ENCODE measurements at places on chromosomes 13 and 19.

GRCh38 chr19:16325161-16325527, 518 bp downstream of the KLF2 start:
- peak; percentile 53 for DNase-seq

GRCh38 chr19:28961772-28962500, 251.0 kb downstream of the UQCRFS1 start:
- peak; percentile 60 for DNase-seq

- DNase-seq = no peak
Measured at GRCh38 chr19:30873691-30874090, 475.5 kb downstream of the TSHZ3 start.

DNA sequence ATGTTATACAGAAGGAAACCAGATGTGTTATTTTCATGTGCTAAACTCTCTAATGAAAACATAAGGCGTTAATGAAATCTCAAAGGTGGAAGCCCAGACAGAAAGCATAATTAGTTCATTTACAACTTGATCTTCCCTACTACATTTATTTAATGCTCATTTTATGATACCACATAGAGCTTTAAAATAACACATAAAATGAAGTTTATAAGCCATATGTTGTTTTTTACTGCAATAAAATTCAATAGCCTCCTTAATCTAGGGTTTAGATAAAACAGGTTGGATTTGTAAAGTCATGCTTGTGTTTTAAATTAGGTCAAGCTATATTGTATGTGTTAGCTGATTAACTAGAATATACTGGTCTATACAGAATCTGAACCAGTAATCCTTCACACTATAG, 81.2 kb downstream of the TNFRSF19 start:
- DNase-seq = no peak

DNA sequence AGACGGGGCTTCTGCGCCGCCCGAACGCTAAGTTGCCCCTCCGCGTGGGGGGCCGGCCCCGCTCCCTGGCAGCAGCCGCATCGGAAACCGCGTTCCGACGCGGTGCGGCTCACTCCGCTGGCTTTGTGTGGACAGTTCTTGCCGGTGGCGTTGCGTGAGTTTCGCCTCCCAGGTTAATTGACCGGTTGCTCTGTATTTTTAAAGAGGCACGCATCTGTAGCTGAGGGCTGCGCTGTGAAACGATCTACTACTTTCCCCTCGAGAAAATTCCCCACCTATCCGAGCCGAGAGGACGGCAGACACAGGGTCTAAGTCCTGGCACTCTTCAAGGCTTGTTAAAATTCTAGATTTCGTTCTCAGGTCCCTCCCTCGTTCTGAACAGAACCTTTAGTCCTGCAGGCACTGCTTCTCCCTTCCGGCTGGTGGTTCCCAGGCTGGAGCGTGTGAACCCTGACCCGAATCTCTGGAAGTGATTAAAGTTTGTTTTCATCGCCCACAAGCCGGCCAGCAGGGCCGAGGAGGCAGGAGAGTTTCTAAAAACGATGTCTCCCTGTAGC, 933 bp downstream of the ARHGEF7 start:
- peak; percentile 49 for DNase-seq

DNA sequence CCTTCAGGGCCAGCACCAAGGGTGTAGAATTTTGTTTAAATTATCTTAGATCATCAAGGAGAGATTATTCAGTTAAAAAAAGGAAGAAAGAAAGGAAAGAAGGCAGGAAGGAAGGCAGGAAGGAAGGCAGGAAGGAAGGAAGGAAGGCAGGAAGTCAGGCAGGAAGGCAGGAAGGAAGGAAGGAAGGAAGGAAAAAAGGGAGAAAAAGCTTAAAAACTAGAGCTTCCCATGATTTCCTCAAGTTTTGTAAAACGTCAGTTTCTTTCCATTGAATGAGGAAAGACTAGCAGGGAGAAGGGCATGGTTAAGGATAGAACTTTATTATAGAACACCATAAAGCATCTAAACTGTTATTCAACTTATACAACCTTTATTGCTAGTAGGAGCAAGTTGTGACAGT, 2672.0 kb upstream of the PCDH20 start:
- DNase-seq = no peak

Measured in myocyte (in vitro differentiated cells).